ENCODE measurements at places on chromosomes 6 and 20. TPM values are rescaled to one million over a fixed set of nuclear protein-coding genes. Genes with fewer than 3 reads are reported as not detected.

DNA sequence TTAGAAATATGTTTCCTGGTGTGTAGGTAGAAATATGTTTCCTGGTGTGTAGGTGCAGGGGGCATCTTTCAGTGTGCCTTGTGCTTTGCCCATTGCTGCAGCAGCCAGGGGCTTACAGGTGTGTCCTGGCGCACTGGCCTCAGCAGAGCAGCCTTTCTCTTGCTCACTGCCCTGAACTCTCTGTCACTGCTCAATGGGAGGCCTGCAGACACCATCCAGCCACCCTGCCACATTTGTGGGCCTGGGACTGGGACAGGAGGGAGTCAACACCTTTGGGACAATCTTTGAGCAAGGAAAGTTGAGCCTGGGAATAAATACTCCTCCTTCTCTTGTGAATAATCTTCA lies 62.4 kb upstream of the RBM24 start:
- DNase-seq: no peak

The CCR6 gene
- not detected for polyA plus RNA-seq

The UST gene
- polyA plus RNA-seq: 6.8 TPM

The PABPC1L gene
- 55.0 TPM for polyA plus RNA-seq

The COL19A1 gene
- 0.11 TPM for polyA plus RNA-seq

The SLC22A7 gene
- polyA plus RNA-seq: not detected

The MUC22 gene
- not detected for polyA plus RNA-seq

The LAMA2 gene
- polyA plus RNA-seq: 50.0 TPM

GRCh38 chr6:132167929-132168892 lies 217.0 kb upstream of the CCN2 start:
- DNase-seq: no peak

GRCh38 chr6:137676888-137677287 lies 182.7 kb upstream of the OLIG3 start:
- no peak for DNase-seq

The FOXS1 gene
- not detected for polyA plus RNA-seq
